Mammary epithelial cell (primary cell): ENCODE measurements at places on chromosomes 11 and 22.

DNA sequence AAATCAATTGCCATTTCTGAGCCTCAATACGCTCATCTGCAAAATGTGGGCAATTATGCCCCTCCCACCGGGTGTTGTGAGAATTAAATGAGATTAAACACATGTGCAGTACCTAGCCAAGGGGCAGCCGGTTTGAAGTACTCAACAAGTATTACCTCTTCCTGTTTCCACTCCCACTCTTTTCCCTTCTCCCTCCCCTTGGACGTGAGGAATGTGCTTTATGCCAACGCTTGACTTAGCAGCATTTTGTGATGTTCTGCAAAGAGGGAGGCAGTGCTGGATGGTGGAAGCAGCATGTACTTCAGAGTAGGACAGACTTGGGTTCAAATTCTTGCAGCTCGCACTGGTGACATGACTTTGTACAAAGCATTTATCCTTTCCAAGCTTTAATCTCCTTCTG lies 306.0 kb downstream of the BUD13 start:
- no peak for DNase-seq

DNA sequence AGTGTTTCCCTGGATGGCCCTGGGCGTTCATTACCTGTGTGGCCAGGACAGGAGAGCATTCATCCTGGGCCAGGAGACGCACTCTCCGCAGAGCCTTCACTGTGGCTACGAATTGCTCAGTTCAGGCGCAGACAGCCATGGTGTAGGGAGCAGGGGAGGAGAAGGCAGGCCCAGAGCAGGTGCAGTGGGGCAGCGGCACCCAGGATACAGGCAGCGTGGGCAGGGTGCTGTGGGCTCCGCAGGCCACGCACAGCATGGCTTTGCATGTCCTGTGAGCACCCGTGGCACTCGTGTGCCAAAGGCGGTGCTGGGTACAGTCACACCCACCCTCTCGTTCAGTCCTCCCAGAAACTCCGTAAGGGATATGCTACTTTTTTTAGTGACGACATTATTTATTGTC lies 124.2 kb upstream of the B3GAT1 start:
- DNase-seq, result no peak

DNA sequence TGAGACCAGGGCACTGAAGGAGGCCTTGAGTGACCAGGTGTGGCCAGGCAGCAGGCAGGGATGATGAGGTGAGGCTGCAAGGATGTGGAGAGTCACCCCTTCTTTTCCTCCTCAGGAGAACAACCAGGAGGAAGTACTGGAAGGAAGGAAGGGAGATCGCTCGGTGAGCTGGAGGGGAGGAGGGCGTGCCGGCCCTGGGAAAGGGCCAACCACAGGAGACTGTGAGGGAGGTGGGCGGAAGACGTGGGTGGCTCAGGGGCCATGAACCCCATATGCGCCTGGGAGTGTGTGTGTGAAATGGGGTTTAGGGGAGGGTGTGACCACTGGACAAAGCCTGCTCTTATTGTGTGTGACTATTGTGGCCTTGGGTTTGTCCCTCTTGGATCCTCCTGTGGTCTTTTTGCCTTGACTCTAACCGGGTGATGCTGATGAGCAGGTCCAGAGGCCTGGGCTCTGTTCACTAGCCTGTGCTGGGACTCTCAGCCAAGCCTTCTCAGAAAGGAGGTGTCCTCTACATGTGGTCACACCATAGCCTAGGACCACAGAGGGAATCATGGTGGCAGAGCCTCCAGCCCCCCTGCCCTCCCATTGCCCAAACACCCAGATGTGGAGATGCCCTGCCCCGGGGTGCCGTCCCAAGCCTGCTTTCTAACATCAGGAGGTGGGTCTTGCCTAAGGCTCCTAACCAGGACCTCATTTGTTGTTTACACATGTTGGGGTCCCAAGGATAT lies 41.3 kb upstream of the TUB start:
- DNase-seq, result no peak

DNA sequence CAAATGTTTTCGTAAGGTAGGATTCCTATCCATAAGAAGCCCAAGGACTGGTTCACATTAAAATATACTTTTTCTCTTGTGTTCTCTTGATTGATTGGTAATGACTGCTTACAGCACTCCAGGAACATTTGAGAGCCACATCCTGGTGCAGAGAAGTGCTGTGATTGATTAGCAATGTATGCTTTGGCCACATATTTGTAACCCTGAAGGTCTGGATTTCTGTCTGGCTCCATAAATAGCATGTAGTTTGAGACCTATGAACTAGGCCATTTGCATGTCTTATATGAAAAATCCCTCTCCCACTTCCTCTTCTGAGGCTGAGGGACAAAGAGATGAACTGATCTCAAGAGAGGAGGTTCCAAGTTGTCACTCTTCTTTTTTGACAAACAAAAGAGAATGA lies 49.3 kb upstream of the CD44 start:
- no peak for DNase-seq

- DNase-seq, result no peak
Measured at GRCh38 chr11:117502015-117502778, 174.5 kb downstream of the CEP164 start.

- DNase-seq, result no peak
Measured at GRCh38 chr22:24162436-24162835, 18.9 kb upstream of the SUSD2 start.

DNA sequence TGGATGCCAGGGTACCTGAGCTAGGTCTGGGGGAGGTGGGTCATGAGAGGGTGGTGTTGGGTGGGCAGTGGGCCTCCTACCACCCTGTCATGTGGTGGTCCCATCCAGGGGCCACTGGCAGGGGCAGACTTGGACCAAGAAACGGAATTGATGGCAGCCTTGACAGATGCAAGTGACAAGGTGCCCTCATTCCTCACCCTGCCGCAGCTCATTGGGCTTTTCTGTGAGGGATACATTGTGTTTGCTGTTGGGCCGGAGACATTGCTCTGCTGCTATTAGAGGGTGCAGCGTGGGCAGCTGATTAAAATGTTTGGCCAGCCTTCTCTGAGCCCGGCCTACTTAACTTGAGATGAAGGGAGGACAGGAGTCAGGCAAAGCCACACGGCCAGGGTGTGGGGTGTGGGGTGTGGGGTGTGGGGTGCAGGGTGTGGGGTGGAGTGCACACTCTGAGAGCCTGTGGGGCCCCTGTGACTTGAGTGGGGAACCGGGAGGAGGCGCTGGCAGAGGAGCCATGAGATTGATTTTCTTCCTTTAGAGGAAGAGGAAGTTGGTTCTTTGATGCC lies 351.5 kb downstream of the TBC1D22A start:
- DNase-seq, result no peak

GRCh38 chr22:36879775-36880174 lies 19.0 kb downstream of the NCF4 start:
- no peak for DNase-seq
